Type B pancreatic cell (in vitro differentiated cells): ENCODE measurements at places on chromosomes 11 and 22.

- DNase-seq: no peak
These were observed 311.0 kb downstream of the SBF2 start for GRCh38 chr11:9982796-9983579.

DNA sequence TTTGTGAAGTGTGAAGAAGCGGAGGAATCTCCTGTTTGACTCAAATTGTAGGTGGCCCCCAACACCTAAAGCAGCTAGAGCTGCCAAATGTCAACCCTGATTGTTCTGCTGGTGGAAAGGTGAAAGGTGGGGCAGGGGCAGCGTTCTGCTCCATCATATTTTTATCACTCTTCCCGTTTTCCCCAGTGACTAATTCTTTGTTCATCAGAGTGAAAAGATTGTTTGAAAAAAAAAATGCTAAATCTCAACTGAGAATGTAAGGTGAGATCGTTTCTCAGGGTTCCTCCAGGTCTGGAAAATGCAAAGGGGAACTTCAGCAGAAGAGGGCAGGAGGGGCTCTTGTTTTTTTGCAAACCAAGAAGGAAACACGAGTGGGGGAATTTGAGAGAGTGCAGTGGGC is 137.7 kb downstream of the MN1 start:
- no peak for DNase-seq

DNA sequence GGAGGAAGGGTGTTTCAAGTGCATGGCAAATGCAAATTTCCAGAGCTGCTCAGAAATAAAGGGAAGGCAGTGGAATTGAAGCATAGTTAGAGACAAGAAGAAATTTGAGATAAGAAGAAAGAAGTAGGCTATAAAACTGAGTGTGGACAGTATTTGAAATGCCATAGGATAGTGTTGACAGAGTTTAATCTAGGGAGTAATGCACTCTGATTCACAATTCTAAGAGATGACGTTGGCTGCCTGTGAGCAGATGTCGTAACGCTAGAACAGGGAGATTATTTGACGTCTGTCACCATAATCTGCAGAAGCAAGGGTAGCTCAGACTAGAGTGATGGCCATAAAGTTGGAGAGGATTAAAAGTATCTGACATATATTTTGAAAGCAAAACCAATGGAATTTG is 389.9 kb upstream of the KIRREL3 start:
- DNase-seq: no peak

DNA sequence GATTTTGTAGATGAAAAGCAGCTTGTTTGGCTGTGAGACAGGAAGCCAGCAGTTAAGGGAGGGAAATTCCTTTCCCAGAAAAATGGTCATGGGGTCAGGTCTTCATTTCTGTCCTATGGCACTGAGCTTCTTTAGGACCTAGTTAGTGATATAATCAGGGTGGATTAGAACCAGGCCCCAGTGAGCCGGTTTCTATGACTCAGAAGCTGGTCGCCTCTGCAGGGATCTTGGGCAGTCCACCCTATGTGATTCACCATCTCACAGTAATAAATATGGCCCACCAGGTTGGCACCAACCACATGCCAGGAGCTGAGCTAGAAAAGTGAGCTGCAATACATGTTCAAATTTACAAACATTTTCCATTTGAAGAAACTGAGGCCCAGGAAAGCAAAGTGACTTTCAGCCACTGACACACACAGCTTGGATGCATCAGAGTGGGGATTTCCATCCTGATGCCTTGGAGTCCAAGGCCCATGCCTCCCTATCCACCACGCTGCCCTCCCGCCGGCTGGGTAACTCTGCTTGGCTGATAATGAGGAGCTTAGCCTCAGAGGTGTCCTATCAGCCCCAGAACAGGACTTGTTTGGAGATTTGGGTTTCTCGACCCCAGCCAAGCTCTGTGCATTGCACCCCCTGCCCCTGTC is 42.0 kb downstream of the CD82 start:
- DNase-seq: no peak

DNA sequence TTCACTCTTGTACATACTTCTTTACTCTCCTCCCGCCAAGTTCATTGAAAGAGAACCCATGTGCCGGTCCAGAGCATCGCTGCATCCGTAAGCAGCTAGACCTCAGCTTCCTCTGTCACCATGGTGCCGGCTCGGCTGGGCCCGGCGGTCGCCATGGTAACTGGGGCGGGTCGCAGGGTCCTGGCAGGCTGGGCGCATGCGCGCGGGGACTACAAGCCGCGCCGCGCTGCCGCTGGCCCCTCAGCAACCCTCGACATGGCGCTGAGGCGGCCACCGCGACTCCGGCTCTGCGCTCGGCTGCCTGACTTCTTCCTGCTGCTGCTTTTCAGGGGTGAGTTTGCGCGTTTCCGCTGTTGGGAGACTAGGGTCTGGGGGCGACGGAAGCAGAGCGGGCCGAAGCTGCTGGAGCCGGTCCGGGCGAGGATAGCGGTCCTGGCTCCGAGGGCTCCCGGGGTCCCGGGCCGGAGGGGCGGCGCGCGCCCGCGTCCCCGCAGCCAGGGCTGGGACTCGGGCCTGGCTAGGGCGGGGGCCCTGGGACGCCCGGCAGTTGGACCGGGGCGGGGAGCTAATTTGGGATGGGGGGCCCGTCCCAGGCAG is at the start of gene JAM3:
Gene JAM3, plus strand, starts transcription at position 244 of the 597 bp plus-strand sequence. Its CDS starts 12 bp downstream, at position 256.
- peak; percentile 98 for DNase-seq

GRCh38 chr11:76397383-76397782 is 16.3 kb downstream of the GVQW3 start:
- DNase-seq: no peak

DNA sequence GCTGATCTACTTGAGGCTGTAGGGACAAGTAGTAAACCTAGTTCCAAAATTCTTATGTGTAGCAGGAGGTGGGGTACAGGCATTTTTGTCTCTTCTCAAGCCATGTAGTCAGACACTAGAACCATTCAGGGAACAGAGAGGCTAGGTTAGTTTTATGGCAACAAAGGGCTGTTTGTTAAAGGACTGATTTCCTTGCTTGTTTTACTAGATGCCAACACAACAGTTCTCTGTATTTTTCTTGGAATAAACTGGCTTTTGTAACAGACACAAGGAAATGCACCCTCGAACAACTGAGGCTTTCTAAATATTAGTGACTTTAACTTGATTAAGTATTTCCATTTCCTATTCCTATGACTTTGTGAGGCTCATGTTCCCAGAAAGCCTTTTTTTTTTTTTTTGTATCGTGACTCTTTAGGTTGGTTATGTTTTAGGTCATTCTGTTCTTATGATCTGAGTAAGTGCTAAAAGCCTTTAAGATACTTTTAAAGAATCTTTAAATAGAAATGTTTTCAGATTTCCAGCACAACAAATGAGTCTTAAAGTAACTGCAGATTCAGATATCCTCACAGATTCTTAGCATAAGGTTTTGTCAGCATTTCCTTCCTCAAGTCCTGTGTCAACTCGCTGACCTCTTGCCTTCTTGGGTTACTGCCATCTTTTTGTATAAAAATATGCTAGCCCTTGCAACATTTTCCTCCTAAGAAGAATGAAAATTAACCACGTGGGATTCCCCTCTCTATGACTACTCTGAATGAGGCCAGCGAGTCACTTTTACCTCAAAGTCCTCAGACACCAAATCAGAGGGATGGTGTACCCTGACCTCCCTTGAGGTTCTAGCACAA is 92.5 kb downstream of the CCDC83 start:
- no peak for DNase-seq

GRCh38 chr11:103067118-103067517 is 24.8 kb downstream of the DCUN1D5 start:
- no peak for DNase-seq

DNA sequence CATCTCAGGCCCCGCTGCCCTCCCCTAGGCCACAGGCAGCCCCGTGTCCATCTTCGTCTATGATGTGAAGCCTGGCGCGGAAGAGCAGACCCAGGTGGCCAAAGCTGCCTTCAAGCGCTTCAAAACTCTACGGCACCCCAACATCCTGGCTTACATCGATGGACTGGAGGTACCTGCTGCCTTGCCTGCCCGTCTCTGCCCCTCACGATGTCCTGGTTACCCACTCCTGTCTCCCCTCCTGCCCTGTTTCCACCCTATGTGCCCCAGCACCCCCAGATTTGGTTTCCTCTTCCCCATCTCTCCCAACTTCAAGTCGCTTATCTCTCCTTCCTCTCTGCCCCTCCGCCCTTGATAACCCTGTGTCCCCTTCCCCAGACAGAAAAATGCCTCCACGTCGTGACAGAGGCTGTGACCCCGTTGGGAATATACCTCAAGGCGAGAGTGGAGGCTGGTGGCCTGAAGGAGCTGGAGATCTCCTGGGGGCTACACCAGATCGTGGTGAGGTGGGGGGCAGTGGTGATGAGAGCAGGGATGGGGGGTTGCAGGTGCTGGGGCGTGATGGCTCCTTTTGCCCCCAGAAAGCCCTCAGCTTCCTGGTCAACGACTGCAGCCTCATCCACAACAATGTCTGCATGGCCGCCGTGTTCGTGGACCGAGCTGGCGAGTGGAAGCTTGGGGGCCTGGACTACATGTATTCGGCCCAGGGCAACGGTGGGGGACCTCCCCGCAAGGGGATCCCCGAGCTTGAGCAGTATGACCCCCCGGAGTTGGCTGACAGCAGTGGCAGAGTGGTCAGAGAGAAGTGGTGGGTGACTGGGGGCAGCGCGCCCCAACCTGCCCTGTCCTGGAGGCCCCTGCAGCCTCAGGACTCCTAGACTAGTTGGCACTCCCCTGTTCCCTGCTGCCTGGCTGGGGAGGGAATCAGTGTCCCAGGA is 930 bp downstream of the SCYL1 start:
- no peak for DNase-seq

DNA sequence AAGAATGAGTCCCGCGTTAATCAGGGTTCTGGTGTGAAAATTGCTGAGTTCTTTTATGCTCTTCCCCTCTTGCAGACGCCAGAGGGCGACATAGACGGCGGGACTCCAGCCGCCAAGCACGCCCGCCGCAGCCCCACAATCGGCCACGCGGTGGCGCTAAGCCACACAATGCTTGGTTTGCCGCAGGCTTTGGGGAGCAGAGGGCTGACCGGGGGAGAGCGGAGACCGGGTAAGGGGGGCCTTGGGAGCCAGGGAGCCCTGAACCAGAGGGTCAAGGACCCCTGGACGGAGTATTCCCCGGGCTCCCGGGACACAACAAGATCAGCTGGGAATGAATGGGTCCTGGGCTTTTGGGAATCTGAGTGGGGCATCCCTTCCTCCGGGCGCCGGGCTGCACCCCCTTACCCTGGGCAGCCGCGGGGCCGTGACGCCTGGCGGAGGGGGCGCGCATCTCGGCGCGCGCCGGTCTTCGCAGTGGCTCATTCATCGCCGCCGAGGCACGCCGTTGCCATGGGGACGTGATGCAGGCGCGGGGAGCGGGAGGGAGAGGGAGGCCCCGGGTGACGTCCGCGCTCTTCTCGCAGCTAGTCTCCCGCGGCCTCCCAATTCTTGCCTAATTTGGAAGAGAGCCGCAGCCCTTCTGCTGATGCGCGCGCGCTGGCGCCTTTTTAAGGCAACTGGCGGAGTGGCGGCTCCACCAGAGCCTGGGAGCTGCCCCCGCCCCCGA is 12.2 kb upstream of the NPAS4 start:
- DNase-seq: peak; percentile 96

GRCh38 chr11:35917676-35918075 is 26.2 kb upstream of the LDLRAD3 start:
- no peak for DNase-seq

- DNase-seq: no peak
These were observed 75.3 kb downstream of the ARFGAP2 start for GRCh38 chr11:47101406-47101805.

DNA sequence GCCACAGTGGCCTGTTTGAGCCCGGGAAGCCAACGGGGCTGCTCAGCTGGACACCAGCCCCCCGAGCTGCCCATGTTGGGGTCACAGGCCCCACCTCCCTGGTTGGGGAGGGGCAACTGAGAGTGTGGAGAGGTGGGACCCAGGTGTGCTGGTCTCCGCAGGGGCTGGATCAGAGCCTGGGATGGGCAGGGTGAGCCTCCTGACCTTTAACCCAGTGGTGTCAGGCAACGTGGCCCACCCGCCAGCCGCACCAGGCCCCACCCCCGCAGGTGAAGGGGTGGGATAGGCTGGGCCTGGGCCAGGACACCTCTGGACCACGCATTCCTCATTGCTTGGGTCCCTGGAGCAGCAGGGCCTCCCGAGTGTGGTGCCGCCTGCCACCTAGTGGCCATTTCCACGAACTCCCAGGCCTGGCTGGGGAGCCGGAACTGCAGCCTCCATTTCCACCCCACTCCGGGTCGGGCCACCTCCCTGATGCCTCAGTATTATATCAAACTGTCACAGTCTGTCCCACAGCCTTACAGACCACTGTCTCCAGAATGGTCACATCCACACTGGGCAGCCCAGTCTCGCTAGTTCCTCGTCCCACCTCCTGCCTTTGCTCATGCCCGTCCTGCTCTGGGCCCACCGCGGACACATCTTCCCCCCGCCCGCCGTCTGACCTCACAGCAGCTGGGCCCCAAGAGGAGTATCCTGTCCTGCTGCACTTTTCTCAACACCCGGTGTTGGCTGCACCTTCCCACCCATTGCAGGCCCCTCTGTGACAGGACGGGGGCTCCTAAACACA is 13.3 kb upstream of the PPP6R3 start:
- DNase-seq: no peak

DNA sequence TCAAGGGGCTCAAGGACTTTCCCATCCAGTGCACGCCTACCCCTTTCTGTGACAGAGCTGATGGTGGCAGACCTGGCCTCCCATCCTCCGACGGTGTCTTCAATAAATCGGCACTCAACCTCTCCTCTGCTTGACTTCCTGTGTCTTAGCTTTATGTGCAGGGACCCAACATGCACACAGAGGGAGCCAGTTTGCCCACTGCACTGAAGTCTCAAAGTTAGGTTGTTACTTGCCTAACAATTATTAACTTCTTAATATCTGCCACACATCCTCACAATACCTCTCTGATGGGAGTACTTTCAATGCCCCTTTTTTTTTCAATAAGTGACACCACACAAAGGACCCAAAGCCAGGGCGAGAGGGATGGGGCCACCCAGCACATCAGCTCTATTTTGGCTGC is 3.6 kb downstream of the IZUMO1R start:
- no peak for DNase-seq

GRCh38 chr11:64146036-64146955 is 19.6 kb downstream of the MACROD1 start:
- DNase-seq: no peak

DNA sequence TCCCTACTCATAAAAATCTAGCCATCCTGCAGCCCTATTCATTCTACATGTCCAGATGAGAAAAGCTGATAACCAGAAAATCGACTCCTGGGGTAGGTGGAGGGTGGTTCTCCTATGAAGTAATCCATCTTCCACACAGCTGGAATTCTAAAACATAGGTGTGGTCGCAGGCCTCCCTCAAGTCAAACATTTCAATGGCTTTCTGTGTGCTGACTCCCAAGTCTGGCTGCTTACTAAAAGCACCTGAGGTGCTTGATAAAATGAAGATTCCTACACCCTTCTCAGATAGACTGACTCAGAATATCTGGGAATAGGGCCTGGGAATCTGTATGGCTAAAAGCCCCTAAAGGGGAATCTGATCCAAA is 26.1 kb downstream of the IRAG1 start:
- no peak for DNase-seq
